Dermis blood vessel endothelial cell (primary cell): ENCODE measurements at places on chromosomes 1 and 21. TPM values are rescaled to one million over a fixed set of nuclear protein-coding genes. Genes with fewer than 3 reads are reported as not detected.

The PRRX1 gene
- total RNA-seq = 0.17 and 0.37 TPM in 2 replicates

The NTNG1 gene
- under 0.01 and 0.05 TPM in 2 replicates for total RNA-seq

The LAMC2 gene
- 0.70 and 1.5 TPM in 2 replicates for total RNA-seq

The FHL3 gene
- 12.4 and 20.2 TPM in 2 replicates for total RNA-seq

The IFI44L gene
- total RNA-seq = 0.51 and 1.7 TPM in 2 replicates

The HCRTR1 gene
- total RNA-seq = 1.2 and 4.6 TPM in 2 replicates

The C1orf87 gene
- not detected in 2 replicates for total RNA-seq

The LHX8 gene
- total RNA-seq = not detected in 2 replicates

The C1orf115 gene
- 124 and 125 TPM in 2 replicates for total RNA-seq

GRCh38 chr1:198559362-198559761, 18.9 kb upstream of the ATP6V1G3 start:
- DNase-seq = no peak

DNA sequence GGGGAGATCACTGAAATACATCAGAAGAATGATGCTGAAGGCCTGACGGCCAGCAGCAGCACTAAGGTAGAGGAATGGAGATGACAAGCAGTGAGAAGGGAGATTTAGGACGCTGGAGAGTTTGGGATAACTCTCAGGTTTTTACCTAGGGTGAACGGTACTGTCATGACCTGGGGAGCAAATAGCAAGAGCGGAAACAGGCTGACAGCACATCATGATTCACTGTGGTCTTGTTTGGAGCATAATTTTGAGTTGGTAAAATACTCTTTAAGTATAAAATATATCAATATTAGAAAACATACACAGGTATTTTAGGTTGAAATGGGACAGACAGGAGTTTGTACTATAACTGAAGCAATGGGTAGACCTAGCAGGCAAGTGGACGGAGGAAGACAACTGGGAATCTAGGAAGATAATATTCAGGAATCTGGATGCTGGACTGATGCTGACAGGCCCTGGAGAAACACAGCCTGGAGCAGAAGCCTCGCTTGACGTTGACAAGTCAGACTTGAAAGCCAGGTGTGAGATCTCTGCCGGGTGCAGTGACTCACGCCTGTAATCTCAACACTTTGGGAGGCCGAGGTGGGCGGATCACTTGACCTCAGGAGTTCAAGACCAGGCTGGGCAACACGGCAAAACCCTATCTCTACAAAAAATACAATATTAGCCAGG, 33.3 kb downstream of the ALG14 start:
- DNase-seq = no peak

DNA sequence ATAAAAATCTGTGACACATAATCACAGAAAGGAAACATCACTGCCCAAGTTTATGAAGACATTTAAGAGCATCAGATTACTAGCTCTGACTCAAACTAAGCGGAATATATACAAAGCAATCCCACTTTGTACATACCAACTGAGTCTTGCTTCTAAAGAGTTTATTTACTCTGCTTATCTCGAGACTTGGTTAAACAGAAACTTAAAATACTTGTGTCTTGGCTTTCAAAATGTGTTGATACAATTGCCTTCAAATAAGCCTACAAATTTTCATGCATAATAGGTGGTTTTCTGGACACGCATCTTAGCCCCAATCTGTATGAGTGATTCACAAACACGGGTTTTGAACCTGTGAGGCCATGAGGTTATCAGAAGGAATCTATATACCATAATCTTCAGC, 21.0 kb downstream of the CD160 start:
- DNase-seq = no peak

DNA sequence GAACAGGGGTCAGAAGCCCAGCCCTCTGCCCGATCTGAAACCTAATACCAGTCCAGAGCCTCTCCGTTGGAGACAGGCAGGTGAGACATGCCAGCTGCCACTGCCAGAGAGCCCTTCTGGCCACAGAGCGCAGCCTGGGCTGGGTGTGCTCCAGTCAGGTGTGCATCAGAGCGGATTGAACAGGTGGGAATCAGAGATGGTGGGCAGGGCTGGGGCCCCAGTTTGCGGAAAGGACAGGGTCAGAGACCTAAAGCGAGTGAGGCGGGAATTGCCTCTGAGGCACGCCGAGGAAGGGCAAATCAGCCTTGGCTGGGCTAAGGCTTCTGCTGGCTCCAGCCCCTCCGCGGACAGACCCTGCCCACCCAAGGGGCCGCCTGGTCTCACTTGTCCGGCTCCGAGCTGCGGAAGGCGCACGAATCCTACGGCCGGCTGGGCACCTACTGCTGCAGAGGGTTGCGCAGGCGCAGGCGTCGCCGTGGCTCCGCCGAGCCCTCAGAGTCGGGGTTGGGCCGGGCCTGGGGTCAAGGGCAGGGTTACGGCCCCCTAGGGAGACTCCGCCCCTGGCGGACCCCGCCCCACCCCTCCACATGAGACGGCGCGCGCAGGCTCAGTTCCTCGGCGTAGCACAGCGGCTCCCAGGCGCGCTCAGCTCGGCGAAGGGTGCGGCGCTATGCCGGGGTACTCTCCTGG, 10.3 kb downstream of the CPLANE2 start:
- DNase-seq = no peak

GRCh38 chr1:169107603-169108208, 1.2 kb downstream of the ATP1B1 start:
- DNase-seq = peak; percentile 52

DNA sequence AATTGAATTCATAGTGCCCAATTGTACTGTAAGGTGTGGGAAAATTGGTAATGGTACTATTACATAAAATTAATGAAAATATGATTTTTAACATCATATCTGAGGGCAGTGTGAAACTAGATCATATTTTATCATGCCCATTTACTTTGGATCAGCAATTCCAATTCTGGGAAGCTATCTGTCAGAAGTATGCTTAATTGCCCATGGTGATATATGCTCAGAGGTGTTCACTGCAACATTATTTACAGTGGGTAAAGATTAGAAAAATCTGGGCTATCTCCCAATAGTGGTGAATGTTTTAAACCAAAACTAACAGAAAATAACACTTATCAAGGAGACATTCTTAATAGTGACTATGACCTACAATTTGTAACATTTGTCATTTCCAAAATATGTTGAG, 1260.0 kb downstream of the BRINP3 start:
- no peak for DNase-seq

DNA sequence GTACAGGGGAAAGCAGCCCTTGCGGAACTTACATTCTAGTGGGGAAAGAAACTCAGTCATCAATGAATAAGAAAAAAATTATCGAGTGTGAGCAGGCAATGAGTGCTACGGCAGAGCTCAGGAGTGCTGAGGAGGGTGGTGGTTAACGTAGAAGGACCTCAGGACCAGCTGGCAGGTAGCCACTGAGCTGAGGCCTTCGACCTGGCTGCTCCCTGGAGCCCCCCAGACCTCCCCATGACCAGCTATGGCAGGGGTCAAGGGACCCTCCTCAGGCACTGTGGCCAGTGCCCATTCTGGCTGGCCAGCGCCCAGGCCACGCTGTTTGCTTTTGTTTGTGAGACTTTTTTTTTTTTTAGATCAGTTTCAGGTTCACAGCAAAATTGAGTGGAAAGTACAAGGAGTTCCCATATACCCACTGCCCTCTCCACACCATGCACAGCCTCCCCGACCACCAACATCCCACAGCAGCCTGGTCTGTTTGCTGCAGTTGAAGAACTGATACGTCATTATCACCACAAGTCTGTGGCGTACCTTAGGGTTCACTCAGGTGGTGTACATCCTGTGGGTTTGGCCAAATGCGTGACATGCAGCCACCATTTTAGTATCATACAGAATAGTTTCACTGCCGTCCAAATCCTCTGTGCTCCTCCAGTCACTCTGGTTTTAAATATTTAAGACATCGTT, 11.8 kb upstream of the TTC22 start:
- no peak for DNase-seq

- DNase-seq = peak; percentile 51
Measured at GRCh38 chr1:150577557-150578271, 1.7 kb downstream of the MCL1 start.

- DNase-seq = no peak
Measured at GRCh38 chr1:54866801-54867716, 19.9 kb downstream of the DHCR24 start.

- no peak for DNase-seq
Measured at GRCh38 chr1:197970771-197971170, 53.6 kb downstream of the LHX9 start.

- DNase-seq = no peak
Measured at GRCh38 chr1:16392740-16393569, 25.9 kb downstream of the SZRD1 start.

- peak; percentile 83 for DNase-seq
Measured at GRCh38 chr21:28962465-28962864, 30.2 kb downstream of the LTN1 start.

GRCh38 chr1:12426030-12426429, 192.0 kb downstream of the DHRS3 start:
- no peak for DNase-seq

DNA sequence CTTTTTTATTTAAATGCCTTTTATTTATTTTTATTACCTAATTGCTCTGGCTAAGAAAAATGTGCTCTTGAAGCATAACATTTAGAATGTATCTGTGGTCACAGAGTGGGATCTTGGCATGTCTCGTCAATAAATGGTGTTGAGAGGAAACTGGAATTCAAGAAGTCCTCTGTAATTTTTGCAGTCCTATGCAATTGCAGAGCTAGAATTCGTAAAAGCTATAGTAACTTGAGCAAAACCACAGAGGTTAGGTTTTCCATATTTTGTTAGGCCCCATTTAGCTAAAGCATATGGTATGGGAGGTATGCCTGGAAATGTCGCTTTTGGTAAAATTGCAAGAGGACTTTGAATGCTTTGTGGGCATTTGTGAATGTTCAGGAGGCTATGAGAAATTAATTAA, 466.7 kb upstream of the NFIA start:
- DNase-seq = no peak

GRCh38 chr1:190578017-190578416, 100.4 kb upstream of the BRINP3 start:
- DNase-seq = no peak

DNA sequence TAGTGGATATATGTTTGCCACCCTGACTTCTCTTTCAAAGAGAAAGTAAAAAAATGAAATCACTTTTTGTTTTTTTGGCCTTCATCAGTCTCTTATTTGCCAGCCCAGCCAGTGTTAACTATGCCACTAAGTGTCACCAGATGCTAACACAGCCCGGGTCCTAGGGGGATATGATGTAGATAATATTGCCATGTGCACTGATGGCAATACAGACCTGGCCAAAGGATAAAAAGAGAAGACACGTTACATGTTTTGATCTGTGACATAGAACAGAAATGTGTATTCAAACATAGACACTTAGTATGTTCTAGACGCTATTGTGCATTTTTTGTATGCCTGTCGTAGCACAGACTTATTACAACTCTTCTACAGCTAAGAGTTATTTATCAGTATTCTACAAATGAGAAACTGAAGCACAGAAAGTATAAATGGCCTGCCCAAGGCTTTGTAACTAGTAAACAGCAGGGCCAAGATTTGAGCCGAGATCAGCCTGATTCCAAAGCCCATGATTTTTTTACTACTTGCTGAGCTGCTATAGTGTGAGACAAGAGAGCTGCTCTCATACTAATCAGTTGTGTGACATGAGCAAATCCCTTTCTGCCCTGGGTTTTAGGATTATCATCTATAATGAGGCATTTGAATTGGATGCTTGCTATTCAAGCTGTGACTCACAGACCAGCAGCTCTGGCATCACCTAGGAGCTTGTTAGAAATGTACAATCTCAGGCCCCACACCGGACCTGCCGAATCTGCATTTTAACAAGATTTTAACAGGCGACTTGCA, 6.3 kb downstream of the LRRC53 start:
- DNase-seq = no peak

- DNase-seq = no peak
Measured at GRCh38 chr1:37037690-37038089, 3.4 kb upstream of the GRIK3 start.

DNA sequence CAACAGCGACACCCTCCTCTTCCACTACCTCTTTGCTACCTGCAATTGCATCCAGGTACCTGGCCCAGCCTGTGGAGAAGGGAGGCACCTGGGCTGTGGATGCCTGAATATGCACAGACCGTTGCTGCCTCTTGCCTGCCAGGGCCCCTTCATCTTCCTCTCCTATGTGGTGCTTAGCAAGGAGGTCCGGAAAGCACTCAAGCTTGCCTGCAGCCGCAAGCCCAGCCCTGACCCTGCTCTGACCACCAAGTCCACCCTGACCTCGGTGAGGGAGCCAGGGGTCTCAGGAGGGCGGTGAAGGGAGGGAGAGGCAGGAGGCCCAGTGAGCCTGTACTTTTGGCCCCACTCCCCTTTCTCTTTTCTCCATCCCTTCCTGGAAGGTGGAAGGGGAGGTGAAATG, 11.5 kb downstream of the PSRC1 start:
- DNase-seq = no peak

GRCh38 chr21:41133874-41134522, 34.0 kb upstream of the BACE2 start:
- peak; percentile 74 for DNase-seq

- no peak for DNase-seq
Measured at GRCh38 chr1:31653717-31654473, 9.2 kb upstream of the PEF1 start.

GRCh38 chr1:115469703-115470476, 131.8 kb upstream of the NGF start:
- peak; percentile 47 for DNase-seq
